ENCODE measurements at places on chromosomes 5 and 9.

GRCh38 chr5:112708103-112708622, 29.5 kb upstream of the APC start:
- no peak for DNase-seq

DNA sequence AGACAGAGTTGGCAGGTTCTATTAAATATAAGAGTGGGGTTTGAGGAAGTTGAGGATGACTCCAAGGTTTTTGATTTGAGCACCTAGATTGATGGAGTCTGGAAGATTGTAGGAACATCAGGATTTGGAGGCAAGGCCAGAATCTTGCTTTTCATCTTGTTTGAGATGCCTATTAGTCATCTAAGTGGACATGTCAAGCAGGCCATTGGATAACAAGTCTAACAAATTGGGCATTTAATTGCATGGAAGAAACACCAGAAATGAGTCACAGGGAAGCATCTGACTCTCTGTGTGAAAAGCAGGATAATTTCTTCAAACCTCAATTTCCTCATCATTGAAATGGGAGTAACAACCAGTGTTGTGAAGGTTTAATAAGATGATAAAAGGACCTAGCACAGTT, 53.3 kb upstream of the ARL15 start:
- DNase-seq, result no peak

- DNase-seq, result no peak
Observed at GRCh38 chr9:93507768-93508167, 54.4 kb upstream of the FAM120AOS start.

GRCh38 chr9:130770679-130771442, 64.2 kb upstream of the ABL1 start:
- peak; percentile 86 for DNase-seq

- DNase-seq, result peak; percentile 43
Observed at GRCh38 chr5:6188344-6188743, 190.0 kb downstream of the MED10 start.

DNA sequence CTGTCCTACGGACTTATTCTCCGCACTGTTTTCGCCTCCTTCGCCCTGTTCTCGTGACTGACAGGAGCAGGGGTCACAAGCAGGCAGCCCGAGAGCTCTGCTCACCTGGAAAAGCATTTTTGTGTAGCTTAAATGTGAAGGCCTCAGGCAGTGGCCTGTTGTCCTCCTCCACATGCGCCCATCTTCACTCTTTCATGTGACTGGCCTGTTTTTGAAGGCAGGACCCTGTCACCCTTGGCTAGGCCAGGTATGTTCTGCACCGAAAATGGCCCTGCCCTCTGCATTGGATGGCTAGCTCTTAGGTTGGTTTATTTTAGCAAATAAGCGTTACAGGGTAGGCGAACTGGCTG, 614 bp upstream of the CPLANE1 start:
- no peak for DNase-seq

DNA sequence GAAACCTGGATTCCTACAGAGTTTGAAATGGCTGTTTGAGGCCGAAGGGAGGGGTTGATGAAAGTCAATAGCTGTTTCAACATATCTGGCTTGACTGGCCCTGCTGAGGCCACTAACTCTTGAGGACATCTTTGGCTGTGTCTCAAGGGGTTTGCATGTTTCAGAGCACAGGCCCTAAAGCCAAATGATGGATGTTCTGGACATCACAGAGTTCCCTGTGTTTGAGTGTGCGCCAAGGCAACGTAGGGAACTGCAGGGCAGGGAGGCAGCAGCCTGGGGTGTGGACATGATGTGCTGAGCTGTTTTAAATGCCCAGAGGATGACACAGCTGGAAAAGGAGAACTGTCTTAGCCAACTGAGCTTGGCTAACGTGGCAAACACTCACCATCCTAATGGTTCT, 89.6 kb downstream of the RAPGEF1 start:
- DNase-seq, result no peak

- DNase-seq, result no peak
Observed at GRCh38 chr5:2871282-2871681, 119.8 kb upstream of the IRX2 start.

- DNase-seq, result no peak
Observed at GRCh38 chr5:482506-482905, 39.5 kb downstream of the EXOC3 start.

DNA sequence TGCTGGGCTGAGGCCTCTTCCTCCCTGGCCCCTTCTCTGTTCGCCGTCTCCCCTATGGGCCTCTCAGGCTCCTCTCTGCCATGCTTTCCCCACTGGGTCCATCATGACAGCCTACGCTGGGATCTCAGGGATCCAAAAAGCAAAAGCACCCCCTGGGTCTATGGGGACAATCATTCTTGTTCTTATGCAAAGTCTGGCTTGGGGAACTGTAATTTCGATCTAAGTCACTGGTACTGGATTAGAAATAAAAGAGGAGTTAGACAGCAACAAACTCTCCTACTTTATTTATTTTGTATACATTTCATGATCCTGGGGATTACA, 86.6 kb downstream of the SLC38A9 start:
- no peak for DNase-seq

DNA sequence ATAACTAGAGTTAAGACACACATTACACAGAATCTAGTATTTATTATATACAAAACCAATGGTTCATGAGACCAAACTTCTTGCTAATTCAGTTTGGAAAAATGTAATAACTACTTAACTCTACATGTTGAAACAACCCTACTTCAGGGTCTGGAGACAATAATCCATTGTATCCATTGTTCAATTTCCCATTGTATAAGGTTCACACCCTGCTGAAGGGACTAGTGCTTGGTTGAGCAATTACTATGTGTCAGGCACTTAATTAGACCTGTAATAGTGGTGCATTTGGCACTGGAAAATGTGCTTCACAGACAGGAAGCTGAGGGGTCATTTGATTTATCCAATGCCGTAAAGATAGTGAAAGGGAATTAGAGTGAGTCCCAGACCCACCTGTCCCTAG, 114.3 kb upstream of the PAPPA start:
- no peak for DNase-seq
